ENCODE measurements at places on chromosomes 6 and 20.

DNA sequence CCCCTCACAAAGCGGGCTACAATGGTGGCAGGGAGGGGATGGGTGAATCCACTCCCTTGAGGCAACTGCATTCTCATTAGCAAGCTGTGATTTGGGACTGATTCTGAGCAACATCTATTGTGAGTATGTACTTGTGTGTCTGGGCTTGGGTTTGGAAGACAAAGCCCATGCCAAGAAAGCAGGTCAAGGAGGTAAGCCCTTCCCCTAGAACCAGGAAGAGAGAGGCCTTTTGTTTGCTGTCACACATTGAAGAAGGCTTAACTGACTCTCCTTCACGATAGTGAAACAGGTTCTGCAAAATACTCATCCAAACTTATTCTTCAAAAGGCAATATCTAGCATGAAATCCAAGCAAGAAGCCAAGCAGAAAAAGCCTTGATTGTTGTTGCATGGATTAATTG, 403.1 kb upstream of the ID4 start:
- no peak for DNase-seq

DNA sequence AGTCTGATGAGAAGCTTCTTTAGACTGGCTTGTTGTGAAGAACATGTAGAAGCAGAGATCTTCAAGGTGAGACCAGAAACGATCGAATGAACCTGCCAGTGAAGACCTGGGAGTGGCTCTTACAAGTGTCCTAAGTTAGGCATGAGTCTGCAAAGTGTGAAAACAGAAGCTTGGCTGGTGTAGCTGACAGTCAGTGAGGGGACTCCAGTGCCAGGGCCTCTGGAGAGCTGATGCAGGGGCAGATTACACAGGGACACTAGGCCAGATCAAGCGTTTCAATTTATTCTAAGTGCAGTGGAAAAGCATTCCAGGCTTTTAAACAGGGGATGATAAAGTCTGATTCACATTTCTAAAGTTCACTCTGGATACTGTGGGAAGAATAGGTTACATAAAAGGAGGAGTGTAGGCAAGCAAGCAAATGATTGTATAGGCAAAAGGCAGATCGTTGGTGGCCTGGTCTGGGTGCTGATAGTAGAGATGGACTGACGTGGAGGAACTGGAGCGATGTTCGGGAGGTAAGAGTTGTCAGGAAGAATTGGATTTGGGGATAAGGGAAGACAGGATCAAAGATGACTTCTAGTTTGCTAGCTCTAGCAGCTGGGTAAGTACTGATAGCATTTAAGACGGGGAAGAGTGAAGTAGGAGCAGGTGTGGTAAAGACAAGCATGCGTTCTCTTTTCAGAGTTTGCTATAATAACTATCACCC, 133.5 kb downstream of the MAN1A1 start:
- DNase-seq, result no peak

DNA sequence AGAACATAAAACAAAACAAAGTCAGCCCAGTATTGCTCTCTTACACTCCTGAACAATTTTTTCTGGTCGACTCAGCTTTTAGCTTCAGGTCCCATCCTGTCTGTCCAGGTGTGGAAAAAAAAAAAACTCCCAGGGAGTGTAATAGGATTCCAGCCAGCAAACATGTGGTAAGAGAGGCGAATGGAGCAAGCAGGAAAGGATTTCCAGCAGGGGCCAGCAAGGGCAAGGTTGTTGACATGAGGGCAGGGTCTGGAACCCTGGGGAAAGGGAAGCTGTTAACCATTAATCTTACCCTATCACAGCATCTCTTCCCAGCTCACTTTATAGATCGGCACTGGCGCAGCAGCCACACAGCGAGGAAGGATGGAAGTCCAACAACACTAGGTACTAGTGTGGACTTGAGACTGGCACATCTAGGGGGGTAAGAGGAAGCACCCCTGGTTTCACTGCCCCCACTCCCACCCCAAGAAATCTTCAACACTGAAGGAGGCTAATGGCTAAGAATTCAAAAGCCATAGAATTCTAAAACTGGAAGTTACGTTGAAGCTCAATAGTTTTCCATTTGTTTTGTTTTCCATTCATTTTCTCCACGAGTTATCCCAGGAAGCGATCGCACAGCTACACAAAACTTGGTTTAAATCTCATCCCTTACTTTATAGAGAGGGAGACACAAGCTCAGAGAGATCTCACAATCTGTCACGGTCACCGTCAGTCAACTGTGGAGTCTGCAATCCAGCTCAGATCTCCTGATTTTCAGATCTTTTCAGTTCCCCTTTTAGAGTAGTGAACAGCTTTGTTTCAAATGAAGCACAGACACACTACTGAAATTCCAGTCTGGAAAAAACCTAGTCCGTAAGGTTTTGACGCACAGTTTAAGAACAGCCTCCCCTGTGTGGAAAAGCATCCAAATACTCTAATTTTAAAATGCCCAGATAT, 53.3 kb downstream of the SLC22A23 start:
- no peak for DNase-seq

- no peak for DNase-seq
Observed at GRCh38 chr20:8527998-8528723, 396.1 kb downstream of the PLCB1 start.

DNA sequence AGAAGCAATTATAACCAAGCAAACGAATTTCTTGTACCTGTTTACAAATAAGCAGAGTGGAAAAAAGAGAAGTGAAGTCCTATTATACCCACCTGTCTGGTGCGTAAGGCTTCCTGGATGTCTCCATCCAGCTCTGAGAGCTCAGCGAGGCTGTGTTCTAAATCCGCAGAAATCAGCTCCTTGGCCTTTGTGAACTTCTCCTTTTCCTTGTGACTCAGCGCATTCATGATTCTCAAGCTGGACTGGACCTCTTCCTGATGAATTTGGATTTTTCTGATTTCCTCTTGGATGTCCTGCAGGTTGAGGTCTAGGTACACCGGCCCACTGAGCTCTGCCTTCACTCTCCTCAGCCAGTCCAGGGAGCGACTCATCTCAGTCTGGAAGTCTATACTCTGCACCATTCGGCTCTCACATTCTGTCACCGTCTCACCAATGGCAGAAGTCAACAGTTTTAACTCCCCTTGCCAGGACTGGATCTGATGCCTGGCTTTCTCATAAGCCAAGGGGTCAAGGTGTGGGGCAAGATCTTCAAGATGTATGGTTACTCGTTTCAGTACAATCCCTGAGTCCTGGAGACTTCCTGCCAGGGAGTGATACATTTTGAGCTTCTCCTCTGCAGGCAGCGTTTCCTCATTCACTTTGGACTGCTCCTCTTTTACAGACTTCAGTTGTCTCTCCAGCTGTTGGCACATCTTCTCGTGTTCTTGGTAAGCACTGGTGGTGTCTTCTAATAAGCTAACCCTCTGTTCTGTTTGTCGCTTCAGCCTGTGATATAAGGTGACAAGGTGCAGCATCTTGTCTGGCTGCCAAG, 307.3 kb downstream of the SYNE1 start:
- DNase-seq, result no peak

DNA sequence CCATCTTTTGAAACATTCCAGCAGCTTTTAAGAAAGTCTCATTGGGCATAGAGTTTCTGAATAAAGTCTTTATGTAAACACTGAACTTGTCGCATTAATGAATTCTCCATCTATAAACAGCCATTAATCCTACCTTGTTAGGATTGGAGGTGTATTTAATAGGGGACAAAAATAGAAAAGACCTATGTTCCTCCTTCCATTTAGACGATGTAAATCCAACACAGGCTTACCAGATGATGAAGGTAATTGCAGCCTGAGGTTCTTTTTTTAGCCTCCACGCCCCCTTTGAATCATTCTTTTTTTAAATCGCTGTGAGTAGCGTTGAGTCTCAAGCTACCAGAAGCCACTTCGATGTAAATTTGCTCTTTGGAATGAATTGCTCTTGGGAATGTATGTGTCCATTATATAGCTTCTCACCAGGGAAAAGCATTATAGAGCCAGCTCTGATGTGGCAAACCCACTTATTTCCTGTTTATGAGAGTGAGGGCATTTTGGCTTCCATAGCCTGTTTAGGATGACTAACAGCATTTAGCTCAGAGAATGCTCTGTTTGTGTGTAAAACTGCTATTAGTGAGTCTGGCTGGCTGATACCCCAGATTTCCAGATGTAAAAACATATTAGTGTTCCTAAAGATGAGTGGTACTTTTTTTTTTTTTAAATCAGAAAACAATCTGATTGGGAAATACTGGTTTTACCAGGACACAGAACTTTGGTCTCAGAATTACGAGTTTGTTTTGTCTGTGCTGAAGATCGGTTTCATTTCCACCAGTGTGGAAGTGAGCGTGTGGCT, 74.9 kb upstream of the CLDN20 start:
- DNase-seq, result no peak

GRCh38 chr20:45487231-45487635, 17.7 kb downstream of the WFDC2 start:
- DNase-seq, result no peak

GRCh38 chr6:84771756-84772356, 7.5 kb upstream of the TBX18 start:
- DNase-seq, result no peak

- DNase-seq, result peak; percentile 80
Observed at GRCh38 chr6:31821301-31822035, 6.1 kb upstream of the HSPA1B start.

DNA sequence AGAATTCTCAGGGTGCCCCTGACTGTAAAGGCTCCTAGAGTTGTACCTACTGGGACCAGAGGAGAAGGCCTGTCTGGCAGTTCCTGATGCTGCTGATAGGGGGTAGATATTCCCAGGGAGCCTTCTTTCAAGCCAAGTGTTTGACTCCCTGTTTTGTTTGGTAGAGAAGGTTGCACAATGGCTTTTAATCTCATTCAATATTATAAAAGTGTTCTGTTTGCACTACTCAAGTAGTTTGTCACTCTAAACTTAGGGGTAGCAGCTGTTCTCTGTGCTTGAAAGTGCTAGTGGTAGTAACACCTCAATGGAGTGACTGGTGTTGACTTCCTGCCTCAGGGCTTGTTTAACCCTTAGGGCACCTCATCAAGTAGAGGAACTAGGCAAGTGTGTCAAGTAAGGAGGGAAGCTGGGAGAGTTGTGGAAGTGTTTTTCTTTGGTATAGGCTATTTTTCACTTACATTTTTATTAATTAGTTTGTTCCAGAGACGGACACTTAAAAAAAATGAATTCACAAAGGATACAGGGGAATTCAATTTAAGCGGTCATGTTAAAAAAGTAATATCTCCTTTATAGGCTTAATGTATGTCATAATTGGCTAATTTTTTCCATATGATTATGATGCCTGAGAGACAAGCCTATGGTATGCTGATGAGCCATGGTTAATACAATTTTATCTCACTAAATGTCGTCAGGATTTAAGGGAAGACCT, 38.1 kb downstream of the BICRAL start:
- no peak for DNase-seq

- DNase-seq, result no peak
Observed at GRCh38 chr6:54559136-54559535, 250.9 kb downstream of the TINAG start.

DNA sequence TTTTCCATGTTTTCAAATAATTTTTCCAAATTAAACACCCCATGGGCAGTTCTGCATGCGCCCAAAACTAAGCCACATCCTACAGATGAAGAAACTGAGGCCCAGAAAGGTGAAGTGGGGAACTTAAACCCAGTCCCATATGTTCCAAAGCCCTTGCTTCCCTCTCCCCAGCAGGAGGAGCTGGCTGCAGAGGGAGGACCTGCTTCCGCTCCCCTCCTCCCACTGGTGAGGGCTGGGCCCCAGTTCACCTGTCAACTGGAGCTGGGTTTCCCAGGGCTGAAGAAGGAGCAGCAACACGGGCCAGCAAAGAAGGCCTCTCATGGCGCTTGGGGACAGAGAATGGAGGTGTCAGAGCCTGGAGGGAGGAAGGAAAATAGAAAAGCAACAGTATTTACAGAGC, 1.4 kb upstream of the RBPJL start:
- no peak for DNase-seq

DNA sequence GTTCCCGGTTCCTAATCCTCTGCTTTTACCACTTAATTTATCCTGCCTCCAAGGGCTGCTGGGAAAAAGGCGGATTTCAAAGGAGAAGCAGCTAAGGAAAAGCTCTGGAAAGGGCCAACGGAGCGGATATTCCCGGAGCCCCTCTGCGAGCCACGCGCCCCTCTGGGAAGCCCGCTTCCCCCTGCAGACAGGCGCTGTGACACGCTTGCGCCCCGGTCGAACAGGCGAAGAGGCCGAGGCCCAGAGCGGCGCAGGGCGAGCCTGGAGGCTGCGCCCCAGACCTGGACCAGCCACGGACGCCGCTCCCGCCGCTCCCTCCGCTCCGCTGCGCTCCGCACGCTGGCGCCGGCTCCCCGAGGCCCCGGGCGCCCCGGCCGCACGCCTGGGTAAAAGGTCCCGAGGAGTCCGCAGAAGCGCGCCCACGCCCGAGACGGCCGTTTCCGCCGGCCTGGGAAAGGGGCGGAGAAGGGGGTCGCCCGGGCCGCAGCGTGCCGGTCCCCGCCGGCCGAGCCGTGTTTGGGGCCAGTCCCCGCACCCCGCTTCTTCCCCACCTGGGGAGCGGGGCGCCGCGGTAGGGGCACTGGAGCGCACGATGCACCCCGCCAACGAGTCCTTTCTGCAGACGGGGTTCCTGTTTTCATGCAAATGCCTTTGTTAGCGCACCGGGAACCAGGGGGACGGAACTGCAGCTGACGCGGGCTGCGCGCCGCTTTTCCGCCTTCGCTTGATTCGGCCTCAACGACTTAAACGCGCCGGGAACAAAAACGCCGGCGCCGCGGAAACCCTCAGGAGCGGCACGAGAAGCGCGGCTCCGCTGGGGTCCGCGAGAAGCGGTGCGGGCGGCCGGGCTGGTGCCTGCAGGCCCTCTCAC, 91.9 kb upstream of the SIRPA start:
- DNase-seq, result peak; percentile 14

DNA sequence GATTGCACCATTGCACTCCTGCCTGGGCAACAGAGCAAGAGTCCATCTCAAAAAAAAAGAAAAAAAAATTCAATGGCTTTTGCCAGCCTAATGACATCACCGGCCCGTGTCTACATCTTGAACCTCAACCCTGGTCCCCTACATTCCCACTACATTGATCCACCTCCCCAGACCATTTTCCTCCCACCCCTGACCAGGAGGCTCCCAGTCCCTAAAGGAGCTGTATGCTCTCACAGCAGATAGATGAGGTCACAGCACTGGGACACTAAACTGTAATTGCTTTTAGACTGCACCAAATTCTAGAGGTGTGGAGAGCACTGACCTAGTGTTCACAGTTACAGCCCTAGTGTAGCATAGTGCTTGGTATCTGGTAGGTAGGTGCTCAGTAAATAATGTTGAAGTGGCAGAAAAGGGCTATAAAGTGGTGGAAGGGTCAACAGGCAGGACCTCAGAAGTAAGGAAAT, 10.7 kb downstream of the TGIF2 start:
- no peak for DNase-seq

DNA sequence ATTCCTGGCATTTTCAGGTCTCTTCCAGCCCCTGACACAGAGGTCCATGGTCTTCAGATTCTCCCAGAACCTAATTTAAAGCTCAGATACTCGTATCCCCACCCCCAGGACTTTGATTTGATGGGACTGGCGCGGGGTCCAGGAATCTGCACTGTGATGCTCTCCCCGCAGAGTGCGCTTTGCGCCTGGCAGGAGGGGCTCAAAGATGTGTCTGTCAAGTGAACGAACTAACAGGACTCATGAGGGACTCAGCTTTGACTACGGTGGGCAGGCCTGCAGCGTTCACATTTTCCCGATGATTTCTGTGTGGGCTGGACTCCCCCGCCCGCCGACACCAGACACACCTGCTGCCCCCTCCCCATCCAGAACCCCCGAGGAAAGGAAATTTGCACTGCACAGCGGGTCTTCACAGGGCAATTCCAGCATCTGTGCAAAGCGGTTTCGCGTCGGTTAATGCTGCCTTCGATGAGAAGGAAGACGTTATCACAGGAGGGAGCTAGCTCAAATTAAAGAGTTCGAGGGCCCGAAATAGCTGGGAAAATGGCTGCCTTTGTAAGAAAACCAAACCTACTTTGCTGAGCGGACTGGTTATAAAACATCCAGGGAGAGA, 90.2 kb downstream of the ZDHHC14 start:
- DNase-seq, result no peak

GRCh38 chr20:37994512-37994911, 38.7 kb downstream of the TTI1 start:
- no peak for DNase-seq
